ENCODE measurements at places on chromosomes 2 and 18.

- DNase-seq: no peak
These were observed 392.9 kb downstream of the PID1 start for GRCh38 chr2:228878138-228878537.

DNA sequence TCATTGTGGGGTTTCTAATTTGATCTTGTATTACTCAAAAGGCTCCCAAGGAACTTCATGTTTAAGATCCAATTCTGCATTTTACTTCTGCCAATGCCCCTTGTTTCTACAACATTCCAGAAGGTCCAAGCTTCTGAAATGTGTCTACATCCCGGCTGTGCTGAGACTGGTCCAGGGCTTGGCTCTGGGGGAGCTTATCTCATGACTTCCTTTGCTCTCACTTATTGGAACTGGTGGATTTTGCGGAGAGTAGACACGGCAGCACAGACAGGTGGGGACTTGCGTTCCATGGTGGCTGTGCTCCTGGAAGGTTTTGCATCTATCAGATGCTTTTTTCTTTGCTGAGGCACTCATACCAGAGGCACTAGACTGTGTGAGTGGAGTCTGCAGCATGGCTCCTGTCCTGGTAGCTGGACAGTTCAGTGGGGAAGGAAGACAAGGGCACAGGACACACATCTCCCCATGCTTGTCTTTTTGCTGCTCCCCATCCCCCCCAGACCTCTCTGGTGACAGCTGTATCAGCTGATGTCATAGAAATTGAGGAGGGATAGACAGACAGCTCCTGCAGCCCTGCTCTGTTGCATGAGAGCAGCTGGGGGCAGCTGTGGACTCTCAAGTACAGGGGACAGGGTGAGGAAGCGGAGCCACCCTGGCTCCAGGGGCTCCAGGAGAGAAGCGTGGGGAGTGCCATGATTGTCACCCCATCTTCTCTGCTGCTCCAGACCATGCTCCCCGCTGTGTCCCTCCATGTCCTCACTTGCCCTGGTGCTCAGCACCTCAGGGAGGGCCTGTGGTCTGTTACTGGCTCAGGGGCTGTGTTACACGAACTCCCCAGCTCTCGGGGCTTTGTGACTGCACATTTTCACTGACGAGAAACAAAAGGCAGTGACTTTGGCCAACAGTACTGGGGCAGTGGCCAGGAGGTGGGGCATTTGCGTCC is 46.0 kb downstream of the ACAA2 start:
- DNase-seq: no peak

DNA sequence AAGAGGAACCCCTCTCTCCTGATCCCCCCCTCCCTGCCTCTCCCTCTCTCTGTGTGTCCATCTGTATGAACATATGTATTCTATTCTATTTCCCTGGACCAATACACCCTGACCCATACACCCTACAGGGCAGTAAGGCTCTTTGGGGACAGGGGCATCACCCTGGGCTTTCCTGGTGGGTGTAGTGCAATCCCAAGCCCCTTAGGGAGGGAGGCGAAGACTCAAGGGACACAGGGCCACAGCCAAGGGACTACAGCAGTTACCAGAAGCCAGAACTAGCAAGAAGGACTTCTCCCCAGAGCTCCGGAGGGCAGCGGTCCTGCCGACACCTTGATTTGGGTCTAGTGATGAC is 214.2 kb upstream of the RAB6C start:
- DNase-seq: no peak

DNA sequence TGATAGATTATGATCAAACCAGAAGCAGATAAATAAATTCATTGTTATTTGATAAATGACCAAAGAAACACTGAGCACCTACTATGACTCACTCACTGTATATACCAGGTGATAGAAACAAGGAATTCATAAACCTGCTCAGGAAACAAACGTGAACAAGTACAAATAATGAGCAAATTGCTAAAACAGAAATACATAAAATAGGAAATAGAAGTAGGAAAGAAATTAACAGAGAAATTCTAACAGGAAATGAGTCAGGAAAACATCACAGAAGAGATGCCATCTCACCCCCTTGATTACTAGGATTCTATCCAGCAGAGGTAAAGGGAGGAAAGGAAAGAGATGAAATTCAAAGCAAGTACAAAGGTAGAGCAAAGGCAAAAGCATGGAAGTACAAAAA is 31.3 kb downstream of the EXOC6B start:
- no peak for DNase-seq

DNA sequence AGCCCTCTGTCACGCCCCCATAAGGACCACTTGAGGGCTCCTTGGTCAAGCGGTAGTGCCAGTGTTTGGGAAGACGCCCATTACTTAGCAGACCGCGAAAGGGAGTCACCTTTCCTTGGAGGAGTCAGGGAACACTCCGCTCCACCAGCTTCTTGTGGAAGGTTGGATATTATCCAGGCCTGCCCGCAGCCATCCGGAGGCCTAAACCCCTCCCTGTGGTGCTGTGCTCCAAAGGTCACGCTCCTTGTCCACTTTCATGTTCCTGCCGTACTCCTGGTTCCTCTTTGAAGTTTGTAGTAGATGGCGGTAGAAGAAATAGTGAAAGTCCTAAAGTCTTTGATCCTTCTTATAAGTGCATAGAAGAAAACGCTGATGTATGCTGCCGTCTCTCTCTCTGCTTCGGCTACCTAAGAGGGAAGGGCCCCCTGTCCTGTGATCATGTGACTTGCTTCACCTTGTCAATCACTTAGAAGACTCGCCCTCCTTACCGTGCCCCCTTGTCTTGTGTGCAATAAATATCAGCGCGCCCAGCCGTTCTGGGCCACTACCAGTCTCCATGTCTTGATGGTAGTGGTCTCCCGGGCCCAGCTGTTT is 1.7 kb upstream of the CATIP start:
- no peak for DNase-seq

DNA sequence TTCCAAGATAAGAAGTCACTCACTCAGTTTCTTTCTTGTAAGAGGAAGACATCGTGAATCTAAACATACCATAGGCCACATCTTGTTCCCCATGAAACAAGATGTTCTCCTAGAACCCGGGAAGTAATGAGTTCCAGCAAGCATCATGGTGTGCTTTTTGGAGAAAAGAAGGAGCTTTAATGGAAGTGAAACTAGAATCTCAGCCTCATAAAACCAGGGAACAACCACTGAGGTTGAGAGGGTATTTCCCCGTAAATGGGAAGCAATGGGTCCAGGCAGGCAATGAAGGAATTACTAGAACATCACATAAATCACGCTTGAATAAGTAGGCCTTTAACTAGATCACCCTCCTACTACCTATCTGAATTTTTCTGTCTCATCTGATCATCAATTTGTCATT is 40.3 kb downstream of the PSTPIP2 start:
- no peak for DNase-seq

- no peak for DNase-seq
These were observed 116.3 kb downstream of the DYM start for GRCh38 chr18:49344096-49344495.

- DNase-seq: no peak
These were observed 8.7 kb upstream of the COL5A2 start for GRCh38 chr2:189188115-189188805.

Measured in stimulated activated CD4-positive, alpha-beta T cell treated with anti-CD3 and anti-CD28 coated beads, TNF-alpha, amount 100 ng/mL, for 4 hours (primary cell).